ENCODE measurements at places on chromosomes 4 and X.

- peak; percentile 22 for DNase-seq
Measured at GRCh38 chr4:52588771-52589591, 70.1 kb downstream of the USP46 start.

GRCh38 chr4:47674144-47674543 lies 163.7 kb downstream of the CORIN start:
- DNase-seq, result no peak

- DNase-seq, result no peak
Measured at GRCh38 chr4:82216219-82216618, 157.6 kb downstream of the HNRNPD start.

DNA sequence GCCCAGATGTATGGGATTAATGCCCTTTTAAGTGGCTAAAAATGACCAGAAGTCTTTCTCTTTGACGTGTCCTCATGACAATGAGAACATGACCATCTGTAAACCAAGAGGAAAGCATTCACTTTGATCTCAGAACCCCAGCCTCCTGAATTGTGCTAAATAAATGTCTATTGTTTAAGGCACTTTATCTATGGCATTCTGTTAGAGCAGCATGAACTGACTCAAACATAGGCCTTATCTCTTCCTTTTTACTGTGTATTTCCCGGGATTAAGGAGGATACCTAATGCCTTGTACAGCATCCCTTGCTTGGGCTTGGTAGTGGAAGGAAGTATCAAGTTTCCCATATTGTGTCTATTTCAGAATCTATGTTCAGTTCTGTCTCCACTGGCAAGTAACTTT lies 47.2 kb upstream of the HS3ST1 start:
- DNase-seq, result no peak

DNA sequence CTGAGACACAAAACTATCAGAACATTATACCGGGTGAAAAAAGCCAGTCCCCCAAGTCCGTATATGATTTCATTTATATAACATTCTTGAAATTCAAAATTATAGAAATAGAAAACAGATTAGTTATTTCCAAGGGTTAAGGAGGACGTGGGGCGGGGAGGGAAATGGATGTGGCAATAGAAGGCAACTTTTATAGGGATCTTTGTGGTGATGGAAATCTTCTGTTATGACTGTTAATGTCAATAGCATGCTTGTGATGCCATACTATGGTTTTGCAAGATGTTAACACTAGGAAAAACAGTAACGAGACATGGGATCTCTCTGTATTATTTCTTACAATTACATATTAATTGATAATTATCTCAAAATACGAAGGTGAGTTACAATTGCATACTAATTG lies 96.4 kb downstream of the LNX1 start:
- DNase-seq, result no peak

DNA sequence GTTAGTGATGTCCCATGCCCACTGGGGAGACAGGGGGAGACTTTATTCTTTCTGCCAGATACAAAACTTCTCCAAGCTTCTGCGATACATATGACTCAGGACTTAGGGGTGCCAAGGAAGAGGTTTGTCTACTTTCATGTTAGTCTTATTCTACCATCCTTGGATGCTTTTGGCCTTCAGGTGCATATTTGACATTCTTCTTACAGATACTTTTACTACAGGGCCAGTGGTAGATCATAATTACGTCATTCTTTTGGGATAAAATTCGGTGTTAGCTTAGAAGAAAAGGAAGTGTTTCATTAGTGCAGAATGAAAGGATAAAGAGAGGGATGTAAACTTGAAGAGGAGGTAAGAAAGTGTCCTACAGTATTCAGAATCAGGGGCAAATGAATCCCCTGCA lies 245.2 kb downstream of the THOC2 start:
- DNase-seq, result no peak

GRCh38 chr4:16597845-16598596 lies 300.4 kb downstream of the LDB2 start:
- peak; percentile 44 for DNase-seq

GRCh38 chr4:35644591-35644990 lies 599.7 kb downstream of the ARAP2 start:
- no peak for DNase-seq

DNA sequence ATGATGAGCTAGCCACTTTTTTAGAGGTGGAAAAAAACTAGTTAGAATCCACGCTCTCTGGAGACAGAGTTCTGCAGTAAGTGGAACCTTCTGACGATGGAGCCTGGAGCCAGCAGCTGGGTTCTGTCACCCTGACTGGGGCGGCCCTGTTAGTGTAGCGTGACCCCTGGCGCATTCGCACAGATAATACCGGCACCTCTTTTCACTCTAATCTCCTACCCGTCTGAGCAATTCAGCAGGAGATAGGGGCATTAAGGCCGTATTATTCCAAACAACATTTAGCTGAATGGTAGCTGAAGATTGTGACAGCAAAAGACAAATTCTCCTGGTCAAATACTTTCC lies 292.6 kb downstream of the FBXO8 start:
- no peak for DNase-seq

- DNase-seq, result no peak
Measured at GRCh38 chr4:14841801-14842768, 160.2 kb upstream of the CPEB2 start.

DNA sequence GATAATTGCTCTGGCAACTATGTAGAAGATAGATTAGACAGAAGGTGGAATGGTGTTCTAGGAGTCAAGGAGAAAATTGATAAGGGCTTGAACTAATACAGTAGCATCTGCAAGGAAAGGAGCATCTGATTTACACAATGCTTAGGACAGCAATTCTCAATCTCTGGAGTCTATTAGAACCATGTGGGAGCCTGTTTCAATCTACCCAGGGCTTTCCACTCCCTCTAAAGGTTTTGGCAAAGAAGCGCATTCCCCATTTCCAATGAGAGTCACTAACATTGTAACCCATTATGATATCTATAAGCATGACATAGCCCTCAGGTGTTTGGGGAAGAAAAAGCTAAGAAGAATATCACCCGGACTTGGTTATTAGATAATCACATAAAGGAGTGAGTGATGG lies 168.2 kb downstream of the COL25A1 start:
- no peak for DNase-seq

GRCh38 chrX:134600714-134601113 lies 57.6 kb downstream of the PLAC1 start:
- DNase-seq, result peak; percentile 49

- DNase-seq, result peak; percentile 7
Measured at GRCh38 chrX:38638952-38639529, 77.7 kb downstream of the TSPAN7 start.

GRCh38 chr4:153276971-153277370 lies 67.5 kb upstream of the MND1 start:
- DNase-seq, result no peak

GRCh38 chrX:151177141-151178027 lies 1.0 kb downstream of the GPR50 start:
- no peak for DNase-seq

GRCh38 chr4:174157106-174157607 lies 126.3 kb downstream of the FBXO8 start:
- DNase-seq, result peak; percentile 92

- DNase-seq, result no peak
Measured at GRCh38 chr4:80694171-80694570, 336.3 kb upstream of the BMP3 start.

DNA sequence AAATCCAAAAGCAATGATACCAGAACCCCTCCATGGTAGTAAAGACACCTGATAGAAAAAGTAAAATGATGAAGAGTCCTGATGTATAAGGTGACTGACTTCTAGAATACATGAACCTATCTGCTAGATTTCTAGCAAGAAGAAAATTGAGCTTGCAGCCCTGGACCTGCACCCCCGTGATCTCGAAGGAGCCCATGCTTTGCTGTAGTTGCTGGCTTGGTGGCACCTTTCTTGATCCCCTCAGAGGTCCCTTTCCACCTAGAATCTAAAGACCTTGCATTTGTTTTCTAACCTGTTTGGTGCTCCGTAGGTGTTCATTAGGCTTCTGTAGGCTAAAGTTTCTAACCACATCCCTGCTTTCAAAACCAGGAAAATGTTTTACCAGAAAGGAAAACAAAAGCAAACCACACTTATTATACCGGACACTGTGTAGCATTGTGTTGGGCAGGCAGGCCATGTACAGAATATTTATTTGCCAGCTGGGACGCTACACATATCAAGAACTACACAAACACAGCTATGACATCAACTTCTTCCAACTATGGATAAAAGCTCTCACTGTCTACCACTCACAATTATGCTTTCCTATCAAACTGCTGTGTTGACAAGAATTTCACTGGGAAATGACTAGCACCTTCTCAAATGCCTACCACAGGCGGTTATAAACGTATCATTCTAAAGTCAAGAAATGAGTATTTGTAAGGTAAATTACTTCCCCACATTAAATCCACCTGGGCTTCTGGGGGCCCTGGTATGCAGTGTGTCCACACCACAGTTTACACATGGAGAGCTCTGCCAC lies 316.2 kb downstream of the UNC5C start:
- no peak for DNase-seq

DNA sequence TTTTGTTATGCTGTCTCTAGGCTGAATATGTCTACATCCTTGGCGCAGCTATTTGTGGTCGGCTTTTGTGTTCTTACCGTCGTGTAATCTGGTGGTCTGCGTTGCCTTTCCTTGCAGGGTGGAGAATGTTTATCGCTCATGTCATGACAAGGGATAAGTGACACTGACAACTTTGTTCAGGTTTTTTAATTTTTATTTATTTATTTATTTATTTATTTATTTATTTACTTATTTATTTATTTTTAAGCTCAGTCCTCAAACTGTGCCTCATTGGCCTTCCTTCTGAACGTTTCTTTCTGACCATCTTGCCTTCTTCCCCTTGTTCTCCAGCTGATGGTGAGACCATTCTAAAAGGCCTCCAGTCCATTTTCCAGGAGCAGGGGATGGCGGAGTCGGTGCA lies 26.4 kb downstream of the SMS start:
- no peak for DNase-seq

GRCh38 chr4:61853041-61853440 lies 652.9 kb downstream of the ADGRL3 start:
- DNase-seq, result no peak

DNA sequence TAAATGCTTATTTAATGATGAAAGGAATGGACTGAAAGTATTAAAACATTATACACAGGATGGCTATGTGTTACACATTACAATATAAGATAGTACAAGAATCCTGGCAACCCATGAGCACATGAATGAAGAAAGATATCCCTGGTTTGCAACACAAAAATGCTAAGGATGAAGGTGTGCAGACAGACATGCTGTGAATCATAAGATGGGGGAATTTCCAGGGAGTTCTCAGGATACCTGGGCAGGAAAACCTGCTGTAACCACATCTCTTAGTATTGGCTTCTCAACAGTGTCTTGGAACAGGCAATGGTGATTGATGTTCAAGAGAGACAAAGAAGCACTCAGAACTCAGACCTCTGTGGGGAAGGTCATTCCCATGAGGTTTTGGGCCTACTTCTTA lies 23.9 kb upstream of the ANOS1 start:
- DNase-seq, result no peak

DNA sequence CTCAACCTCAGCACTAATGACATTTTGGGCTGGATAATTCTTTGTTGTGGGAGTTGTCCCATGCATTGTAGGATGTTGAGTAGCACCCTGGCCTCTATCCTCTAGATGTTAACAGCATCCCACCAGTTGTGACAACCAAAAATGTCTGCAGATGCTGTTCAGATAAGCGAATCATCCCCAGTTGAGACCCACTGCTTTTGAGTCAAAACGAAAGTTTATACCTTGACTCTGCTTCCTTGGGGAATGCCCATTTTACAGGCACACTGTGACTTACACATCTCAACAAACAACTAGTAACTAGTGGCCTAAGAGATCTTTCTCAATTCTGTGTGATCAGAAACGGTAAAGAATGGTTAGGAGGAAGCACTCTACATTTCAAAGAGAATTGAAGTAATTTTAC lies 37.0 kb downstream of the SEPSECS start:
- DNase-seq, result no peak

Measured in OCI-M1 (cell line).